ENCODE measurements at places on chromosomes 3 and 15. TPM values are rescaled to one million over a fixed set of nuclear protein-coding genes. Genes with fewer than 3 reads are reported as not detected.
A peak's percentile ranks its signal among the peaks of the same experiment; 100 is the strongest.

GRCh38 chr3:112894258-112894657 lies 47.6 kb upstream of the CD200R1L start:
- DNase-seq = no peak

DNA sequence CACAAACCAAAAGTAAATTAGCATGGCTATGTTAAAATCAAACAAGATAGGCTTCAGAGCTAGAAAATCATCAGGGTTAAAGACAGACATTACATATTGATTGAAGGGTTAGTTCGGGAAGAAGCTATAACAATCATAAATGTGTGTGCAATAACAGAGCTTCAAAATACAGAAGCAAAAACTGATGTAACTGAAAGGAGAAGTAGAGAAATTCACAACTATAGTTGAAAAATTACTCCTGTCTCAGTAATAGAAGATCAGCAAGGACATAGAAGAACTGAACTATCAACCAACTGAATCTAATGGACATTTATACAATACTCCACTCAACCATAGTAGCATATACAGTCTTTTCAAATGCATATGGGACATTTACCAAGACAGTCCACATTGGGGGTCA lies 59.4 kb downstream of the MCTP2 start:
- no peak for DNase-seq

GRCh38 chr3:18740631-18741583 lies 315.8 kb upstream of the SATB1 start:
- peak; percentile 49 for DNase-seq

- DNase-seq = no peak
Measured at GRCh38 chr15:23954931-23955330, 267.8 kb upstream of the NDN start.

DNA sequence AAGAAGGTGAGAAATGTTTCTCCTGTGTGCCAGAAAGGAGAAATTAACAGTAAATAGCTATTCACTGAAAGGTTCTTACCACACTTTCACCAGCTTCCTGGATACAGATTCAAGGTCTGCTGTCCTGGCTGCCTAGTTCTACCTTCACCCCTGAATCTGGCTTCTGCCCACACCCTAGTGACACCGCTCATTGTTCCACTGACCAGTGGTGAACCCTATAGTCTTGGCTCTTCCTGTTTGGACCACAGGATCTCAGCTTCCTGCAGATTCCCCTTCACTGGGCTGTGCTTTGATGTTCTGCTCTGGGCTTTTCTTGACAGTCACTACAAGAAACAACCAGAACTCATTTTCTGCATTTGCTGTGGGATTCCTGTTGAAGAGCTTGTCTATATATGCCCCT lies 250.0 kb downstream of the XXYLT1 start:
- DNase-seq = no peak

GRCh38 chr3:152243301-152243711 lies 25.4 kb upstream of the MBNL1 start:
- DNase-seq = no peak

DNA sequence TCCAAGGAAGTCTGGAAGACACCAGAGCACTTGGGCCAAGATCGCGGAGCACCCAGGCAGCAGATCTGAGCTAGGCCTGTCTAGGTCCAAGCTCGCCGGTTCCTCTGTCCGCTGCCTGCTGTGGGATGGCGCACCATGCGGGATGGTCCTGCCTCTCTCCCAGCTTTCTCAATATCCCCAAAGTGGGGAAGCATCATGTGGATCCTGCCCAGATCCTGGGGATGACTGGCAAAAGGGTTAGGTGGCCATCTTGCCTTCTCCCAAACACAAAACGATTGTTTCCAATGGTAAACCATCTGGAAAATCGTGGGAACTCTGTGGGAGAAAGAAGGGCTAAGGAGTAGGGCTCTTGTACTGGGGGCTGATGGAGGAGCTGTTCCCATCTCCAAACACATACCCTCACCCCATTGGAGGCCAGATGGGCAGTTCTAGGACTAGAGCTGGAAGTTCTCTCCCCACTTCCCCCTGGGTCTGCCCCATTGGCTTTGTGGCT lies 8.9 kb downstream of the PRKCD start:
- no peak for DNase-seq

- DNase-seq = no peak
Measured at GRCh38 chr3:98508582-98508981, 11.1 kb downstream of the OR5K2 start.

Gene AVEN
- 4.8 TPM for total RNA-seq

Gene CSK
- total RNA-seq = 118 TPM

All from CD8-positive, alpha-beta T cell (primary cell).